ENCODE measurements at places on chromosomes 11 and 22.

DNA sequence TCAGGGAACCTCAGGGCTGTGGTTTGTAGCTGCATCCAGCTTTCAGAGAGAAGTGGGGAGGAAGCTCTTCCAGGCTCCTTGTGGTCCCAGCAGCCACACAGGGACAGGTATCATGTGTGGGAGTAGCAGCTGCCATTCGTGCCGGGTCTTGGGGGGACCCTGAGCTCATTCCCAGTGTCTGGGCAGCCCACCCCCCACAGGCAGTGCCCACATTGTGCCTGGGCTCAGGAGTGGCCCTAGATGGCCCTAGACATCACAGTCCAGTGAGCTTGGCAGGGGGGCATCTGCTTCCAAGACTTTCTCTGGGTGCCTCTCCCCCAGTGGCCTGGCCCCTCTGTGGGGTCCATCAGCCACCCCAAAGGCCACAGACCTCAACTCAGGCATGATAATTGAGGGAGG lies 619.7 kb downstream of the BRD1 start:
- DNase-seq = no peak

DNA sequence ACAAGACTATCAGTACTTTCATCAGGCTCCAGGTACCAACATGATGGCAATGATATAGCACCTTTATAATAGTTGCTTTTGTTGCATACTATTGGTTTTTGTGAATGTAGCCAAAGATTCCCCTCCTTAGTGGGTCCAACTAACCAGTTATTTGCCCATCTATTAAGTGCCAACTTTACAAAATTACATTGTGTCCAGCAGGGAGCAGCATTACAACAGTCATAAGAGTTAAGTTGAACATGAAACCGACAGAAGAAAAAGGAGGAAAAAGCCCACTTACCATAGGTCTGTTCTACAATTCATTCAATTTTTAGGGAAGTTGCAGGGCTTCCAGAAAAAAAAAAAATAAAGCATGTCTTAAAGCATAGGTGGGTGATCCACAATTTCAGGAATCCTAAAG lies 21.6 kb downstream of the IMMP1L start:
- DNase-seq = no peak

DNA sequence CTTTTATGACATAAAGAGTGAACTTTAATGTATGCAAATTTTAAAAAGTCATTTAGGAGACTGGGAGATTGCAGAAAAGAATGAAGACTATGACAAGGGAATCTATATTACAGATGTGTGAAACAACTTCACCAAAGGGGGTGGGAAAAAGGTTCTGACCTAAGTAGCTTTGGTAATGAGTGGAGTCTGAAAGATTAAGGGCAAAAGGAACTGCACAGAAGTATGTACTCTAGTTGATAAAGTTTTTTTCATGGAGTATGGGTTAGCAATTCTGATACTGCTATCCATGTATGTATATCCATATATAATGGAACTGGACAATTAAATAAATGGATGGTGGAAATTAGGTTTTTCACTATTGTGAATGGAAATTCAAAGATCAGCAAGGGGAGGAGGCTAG lies 9.2 kb downstream of the CKAP5 start:
- no peak for DNase-seq

GRCh38 chr11:13287036-13287435 lies 9.4 kb downstream of the BMAL1 start:
- DNase-seq = no peak

DNA sequence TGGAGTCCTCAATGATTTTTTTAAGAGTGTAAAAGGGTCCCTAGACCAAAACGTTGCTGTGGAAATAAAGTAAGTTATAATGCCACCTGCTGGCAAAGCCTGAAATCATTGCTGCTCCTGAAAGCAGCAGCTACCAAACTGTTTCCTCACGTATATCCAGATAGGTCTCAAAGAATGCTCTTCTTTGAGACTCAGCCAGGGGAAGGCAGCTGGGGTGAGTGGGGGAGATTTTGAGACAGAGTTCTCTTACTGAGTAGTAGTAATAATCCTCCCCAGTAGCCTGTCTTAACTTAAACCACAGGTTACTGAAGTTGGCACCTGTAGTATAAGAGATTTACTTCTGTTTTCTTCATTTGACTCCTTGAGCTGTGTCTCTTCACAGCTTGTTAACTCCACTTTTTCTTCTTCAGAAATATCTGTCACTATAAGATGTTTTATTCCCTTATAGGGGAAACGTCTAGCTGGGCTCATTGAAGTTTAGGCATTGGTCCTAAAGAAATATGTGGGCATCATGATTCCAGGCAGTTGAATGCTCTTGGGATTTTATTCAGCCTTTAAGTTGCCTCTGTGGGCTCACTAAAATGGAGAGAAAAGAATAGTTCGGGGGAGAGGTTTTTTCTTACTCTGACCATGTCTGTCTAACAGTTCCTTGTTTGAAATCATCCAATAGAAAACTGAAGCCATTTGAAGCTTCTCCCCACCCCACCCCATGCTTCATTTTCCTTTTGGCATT lies 77.9 kb downstream of the BTBD10 start:
- no peak for DNase-seq

Measured in NCI-H1417 treated with DMSO at 0.1 percent for 48 hours (cell line).